NCI-H2107 (cell line): ENCODE measurements at places on chromosomes 7 and 10.
A peak's percentile ranks its signal among the peaks of the same experiment; 100 is the strongest.

DNA sequence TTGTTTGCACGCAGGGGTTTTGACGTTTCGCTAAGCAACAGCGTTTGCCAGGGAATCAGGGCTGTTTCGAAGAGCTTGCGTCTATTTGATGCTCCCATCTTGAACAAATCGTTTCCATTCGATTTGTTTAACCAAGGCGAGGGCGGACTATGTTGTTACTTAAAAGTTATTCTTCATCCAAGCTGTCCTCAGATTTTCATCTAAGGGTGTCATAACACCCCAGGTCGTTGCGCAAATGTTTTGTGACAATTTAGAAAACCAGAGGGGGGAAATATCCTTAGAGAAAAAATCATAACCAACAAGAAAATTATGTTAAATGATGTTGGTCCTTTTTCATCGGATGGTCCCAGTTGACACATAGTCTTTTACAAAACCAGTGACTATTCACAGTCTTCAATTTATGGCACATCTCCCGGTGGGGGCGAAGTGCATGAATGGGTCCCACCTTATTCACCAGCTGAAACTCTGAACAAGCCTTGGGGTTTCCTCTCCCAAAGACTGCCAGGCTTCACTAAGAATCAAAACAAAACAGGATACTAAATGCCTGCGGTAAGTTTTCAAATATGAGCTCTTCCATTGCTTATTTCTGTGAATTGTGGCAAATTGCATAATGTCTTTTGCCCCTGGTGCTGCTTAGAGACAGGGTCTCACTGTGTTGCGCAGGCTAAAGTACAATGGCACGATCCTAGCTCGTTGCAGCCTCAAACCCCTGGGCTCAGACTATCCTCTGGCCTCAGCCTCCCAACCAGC is 109.9 kb downstream of the REEP3 start:
- DNase-seq = no peak

DNA sequence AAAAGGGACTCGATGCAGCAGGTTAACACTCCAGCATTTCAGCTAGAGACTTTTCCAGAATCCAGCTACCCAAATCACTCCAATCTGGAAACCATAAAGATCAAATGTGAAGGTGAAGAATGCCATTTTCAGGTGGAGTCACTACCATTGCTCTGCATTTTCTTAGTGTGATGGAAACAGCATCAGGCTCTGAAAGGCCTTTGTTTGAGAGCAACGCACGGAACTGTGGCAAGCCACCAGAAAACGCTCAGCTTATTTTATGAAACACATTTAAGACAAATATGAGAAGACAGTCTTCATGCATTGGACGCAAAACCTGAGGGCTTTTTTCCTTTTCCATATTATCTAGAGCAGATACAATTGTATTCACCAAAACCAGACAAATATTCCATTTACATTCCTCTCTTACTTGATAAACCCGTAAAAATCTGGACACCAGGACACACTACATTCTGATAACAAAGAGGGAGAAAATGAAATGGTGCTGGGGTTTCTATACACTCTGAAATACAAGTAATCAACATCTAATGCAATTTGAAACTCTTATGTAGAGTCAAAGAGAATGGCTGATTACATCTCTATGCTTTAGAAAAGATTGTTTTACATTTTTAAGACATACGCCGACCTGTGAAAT is 99.1 kb downstream of the NRP1 start:
- DNase-seq = no peak

DNA sequence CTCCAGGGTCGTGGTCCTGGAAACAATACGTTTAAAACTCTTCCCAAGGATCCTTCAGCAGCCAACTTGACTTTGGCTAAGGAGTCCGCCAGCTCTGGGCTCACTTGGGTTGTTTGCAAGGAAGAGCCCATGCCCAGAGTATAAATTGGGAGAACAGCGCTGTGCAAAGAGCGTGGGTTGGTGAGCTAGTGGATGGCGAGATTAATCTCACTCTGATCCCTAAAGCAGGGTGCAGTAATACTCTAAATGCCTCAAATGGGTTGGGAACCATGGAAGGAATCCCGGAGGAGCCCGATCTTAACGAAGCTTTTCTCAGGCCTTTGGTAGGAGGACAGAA is 495 bp upstream of the SDHAF3 start:
- no peak for DNase-seq

- DNase-seq = no peak
These were observed 23.7 kb downstream of the SRRM3 start for GRCh38 chr7:76225379-76225778.

DNA sequence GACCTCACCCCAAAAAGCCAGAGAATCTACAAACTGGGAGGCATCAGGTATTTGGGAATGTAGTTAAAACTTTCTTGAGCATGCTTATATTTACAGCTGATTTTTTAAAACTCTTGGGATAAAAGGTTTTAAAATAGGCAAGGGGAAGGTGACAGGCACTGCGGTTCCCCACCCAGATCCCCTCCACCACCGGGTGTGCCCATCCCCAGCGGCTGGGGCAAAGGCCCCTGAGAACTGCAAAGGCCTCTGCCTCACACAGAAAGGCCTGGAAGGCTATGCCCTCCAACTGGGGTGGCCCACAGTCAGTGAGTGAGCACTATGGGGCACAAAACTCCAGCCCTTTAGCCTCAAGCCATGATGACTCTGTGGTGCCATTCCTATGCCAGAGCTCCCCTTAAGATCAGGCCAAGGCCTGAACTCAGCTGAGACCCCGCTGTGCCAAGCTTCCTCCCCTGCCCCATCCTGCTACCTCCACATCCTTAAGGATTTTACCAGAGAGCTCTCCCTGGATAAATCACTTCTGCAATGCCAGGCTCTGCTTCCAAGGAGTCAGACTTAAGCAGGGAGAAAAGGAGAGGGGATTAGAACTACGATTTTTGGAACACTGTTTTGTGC is 299.1 kb downstream of the GRID1 start:
- no peak for DNase-seq

- DNase-seq = no peak
These were observed 15.2 kb upstream of the CPA1 start for GRCh38 chr7:130365088-130365487.

DNA sequence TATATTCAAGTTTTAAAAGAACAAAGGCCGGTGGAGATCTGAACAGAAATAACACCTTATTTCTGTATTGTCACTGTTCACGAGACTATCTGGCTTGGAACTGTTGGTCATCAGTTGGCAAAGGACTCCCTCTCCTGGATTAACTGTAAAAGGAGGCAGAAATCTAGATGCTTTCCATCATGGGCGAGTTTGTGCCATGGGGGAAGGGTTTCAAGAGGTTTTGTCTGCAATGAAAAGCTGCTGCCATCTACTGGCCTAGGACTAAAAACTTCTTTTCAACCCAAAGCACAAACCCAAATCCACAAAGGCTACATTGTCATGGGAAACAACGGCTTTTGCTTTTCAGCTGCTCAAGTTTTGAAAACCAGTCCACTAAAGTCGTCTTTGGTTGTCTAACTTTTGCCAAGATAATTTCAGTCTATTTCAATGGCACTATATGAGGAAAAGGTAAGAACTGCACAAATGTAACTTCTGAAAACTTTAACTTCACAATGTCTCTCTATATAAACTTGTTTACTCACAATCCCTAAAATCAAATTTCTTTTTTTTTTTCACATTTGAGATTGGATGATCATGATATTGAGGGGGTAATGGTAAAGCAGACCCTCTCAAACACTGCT is 196.8 kb downstream of the SKAP2 start:
- DNase-seq = peak; percentile 96

- no peak for DNase-seq
These were observed 185.5 kb downstream of the CAMK1D start for GRCh38 chr10:12534824-12535223.
